T-helper 2 cell treated with Interferon-gamma antibody and Interleukin-4, amounts not matched to agents 100 ng/mL and 5 ng/mL, for 36 hours (primary cell): ENCODE measurements at places on chromosomes 12 and 14. TPM values are rescaled to one million over a fixed set of nuclear protein-coding genes. Genes with fewer than 3 reads are reported as not detected.

The FAIM2 gene
- total RNA-seq = 0.18 and 0.27 TPM in 2 replicates

The KRT75 gene
- total RNA-seq = not detected in 2 replicates

The PTPRB gene
- not detected in 2 replicates for total RNA-seq

The MAP1LC3B2 gene
- total RNA-seq = 0.50 and 0.77 TPM in 2 replicates

The TAS2R42 gene
- not detected in 2 replicates for total RNA-seq

The SYT1 gene
- not detected in 2 replicates for total RNA-seq

The BMP4 gene
- 0.55 and 1.0 TPM in 2 replicates for total RNA-seq

The PTPRO gene
- total RNA-seq = 3.5 and 4.0 TPM in 2 replicates

The GLT1D1 gene
- 1.0 TPM in 2 replicates for total RNA-seq

The SIX6 gene
- total RNA-seq = not detected in 2 replicates

The FKBP3 gene
- total RNA-seq = 66.7 and 67.0 TPM in 2 replicates

The LRIG3 gene
- 0.05 TPM in 1 of 2 replicates, not detected in the other for total RNA-seq

The GPX2 gene
- total RNA-seq = not detected in 2 replicates

The CSRP2 gene
- total RNA-seq = 0.11 and 0.18 TPM in 2 replicates

The DIO2 gene
- not detected in 2 replicates for total RNA-seq

The GARIN6 gene
- not detected in 2 replicates for total RNA-seq

The CPNE6 gene
- total RNA-seq = not detected in 2 replicates

The KNTC1 gene
- 129 and 135 TPM in 2 replicates for total RNA-seq

The LRP1 gene
- total RNA-seq = 0.57 and 0.91 TPM in 2 replicates

The SERPINA1 gene
- total RNA-seq = 0.16 TPM in 1 of 2 replicates, not detected in the other

The P3H3 gene
- 0.73 and 1.3 TPM in 2 replicates for total RNA-seq

The MIP gene
- total RNA-seq = not detected in 2 replicates

The ATL1 gene
- 0.55 and 1.8 TPM in 2 replicates for total RNA-seq

The FAM90A1 gene
- 0.09 and 0.36 TPM in 2 replicates for total RNA-seq

The HCAR3 gene
- 0.14 and 0.32 TPM in 2 replicates for total RNA-seq

The AACS gene
- 32.3 and 35.7 TPM in 2 replicates for total RNA-seq

The LMO3 gene
- not detected in 2 replicates for total RNA-seq

The SOAT2 gene
- total RNA-seq = 0.43 and 0.45 TPM in 2 replicates

The OR4E2 gene
- not detected in 2 replicates for total RNA-seq

The KRT85 gene
- total RNA-seq = not detected in 2 replicates

The HOXC4 gene
- total RNA-seq = not detected in 2 replicates

The POTEG gene
- total RNA-seq = not detected in 2 replicates

The CIROP gene
- not detected in 2 replicates for total RNA-seq

The CDKL1 gene
- total RNA-seq = 10.6 and 13.6 TPM in 2 replicates
